Natural killer cell treated with Interleukin-12 subunit alpha and Interleukin-12 subunit beta and Interleukin-15 and Interleukin-18, amount 100 ng/mL, for 72 hours (primary cell): ENCODE measurements at places on chromosomes 1 and 21. TPM values are rescaled to one million over a fixed set of nuclear protein-coding genes. Genes with fewer than 3 reads are reported as not detected.

DNA sequence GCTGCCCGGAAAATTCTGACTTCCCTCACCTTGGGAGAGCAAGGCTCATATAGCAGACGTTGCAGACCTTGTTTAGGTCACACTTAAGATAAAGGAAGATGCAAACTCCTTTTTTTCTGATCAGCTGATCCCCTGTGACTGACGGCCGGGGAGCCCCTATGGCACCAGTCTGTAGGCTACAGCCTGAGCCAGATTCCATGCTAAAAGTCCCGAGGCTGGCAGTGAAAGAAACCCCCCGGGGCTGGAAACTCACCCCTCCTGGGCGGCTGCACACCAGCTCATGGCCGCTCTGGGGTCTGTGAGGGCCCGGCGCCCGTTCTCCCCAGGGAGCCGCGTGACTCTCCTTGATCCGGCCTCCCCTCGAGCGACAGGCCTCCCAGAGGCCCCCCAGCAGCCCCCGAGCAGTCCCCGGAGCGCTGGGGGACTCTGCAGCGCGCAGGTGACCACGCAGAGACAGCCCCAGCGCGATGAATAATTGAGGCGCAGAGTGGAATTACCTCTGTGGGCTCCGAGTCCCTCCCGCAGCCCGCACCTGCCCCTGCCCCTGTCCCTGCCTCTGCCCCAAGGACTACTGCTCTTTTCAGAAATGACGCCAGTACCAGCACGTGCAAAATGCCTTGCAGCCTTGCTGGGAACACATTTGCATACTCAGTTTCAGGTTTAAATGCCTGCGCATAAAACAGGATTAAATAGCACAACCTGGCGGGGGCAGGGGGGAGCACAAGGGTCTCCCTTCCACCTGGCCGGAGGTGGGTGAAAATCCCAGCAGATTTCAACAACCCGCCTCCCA lies 62.6 kb upstream of the CLDN14 start:
- H3K27me3 ChIP-seq, result peaks cover 3% of the 10 kb centered on the region
- no peak overlapping the region for H3K27ac ChIP-seq
- no peaks in the 10 kb centered on the region for H3K4me1 ChIP-seq
- no peaks in the 10 kb centered on the region for H3K36me3 ChIP-seq

PPM1J gene
- total RNA-seq, result not detected

NHLH2 gene
- total RNA-seq, result not detected

SPRR3 gene
- not detected for total RNA-seq
